ENCODE measurements at places on chromosomes 4 and X.

- no peak for DNase-seq
Measured at GRCh38 chr4:100190643-100191600, 654 bp upstream of the DDIT4L start.

- DNase-seq: no peak
Measured at GRCh38 chr4:56786955-56787354, 34.5 kb downstream of the SPINK2 start.

DNA sequence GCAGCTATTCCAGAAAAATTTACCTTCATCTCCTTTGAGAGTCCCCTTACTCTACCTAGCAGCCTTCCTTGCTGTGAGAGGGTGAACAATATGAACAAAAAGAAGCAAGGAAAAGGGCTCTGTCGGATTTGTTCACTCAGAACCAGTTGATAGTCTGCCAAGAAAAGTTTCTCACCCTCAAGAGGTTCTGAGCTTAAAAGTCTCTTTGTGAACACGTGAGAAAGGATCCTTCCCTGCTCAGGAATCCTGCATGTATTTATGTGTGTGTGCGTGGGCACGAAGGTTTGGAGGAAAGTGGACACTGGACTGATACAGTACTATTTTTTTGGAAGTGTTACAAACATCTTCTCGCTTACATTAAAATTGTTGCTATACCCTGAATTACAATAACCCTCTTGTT is 178.6 kb upstream of the JADE1 start:
- no peak for DNase-seq

DNA sequence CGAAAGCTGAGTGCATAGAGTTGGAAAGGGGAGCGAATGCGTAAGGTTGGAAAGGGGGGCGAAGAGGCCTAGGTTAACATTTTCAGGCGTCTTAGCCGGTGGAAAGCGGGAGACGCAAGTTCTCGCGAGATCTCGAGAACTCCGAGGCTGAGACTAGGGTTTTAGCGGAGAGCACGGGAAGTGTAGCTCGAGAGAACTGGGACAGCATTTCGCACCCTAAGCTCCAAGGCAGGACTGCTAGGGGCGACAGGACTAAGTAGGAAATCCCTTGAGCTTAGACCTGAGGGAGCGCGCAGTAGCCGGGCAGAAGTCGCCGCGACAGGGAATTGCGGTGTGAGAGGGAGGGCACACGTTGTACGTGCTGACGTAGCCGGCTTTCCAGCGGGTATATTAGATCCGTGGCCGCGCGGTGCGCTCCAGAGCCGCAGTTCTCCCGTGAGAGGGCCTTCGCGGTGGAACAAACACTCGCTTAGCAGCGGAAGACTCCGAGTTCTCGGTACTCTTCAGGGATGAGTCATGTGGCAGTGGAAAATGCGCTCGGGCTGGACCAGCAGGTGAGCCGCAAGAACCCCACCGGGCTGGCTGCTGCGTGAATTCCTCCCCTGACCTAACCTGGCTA is at the start of gene DDX3X:
Gene DDX3X (plus strand): TSS at position 419 of the 619 bp plus-strand sequence. CDS start 91 bp downstream, at position 510.
- DNase-seq: peak; percentile 72

DNA sequence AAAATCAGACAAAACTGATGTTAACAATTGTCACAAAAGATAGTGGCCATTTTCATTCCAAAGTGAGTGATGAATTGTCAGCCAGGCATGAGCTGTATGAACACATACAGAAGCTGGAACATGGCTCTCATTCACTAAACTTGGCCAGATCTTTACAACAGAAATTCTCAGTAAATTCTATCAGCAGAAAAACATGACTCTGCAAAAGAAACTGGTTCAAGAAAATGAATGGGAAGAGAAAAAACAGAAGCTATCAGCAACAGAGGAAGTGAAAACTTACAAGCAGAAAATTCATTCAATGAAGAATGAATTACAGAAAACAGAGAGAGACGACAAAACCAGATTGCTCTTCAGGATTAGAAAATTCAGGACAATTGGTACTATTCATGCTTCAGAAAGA is 249.6 kb downstream of the COL25A1 start:
- no peak for DNase-seq

GRCh38 chr4:829291-829690 is 3.4 kb upstream of the CPLX1 start:
- no peak for DNase-seq

GRCh38 chr4:99946356-99947189 is at the start of gene DNAJB14:
DNAJB14 (minus strand) TSS chr4:99946618; CDS start chr4:99946571, 47 bp downstream.
- peak; percentile 73 for DNase-seq
